ENCODE measurements at places on chromosomes 7 and 10. TPM values are rescaled to one million over a fixed set of nuclear protein-coding genes. Genes with fewer than 3 reads are reported as not detected.
A peak's percentile ranks its signal among the peaks of the same experiment; 100 is the strongest.

Gene OLAH
- 11.1 TPM for total RNA-seq

Gene PSD
- 22.7 TPM for total RNA-seq

- peak; percentile 28 for DNase-seq
These were observed 816.2 kb downstream of the NRG3 start for GRCh38 chr10:82691211-82691610.

- DNase-seq: no peak
These were observed 546.9 kb downstream of the KCNMA1 start for GRCh38 chr10:77090381-77091356.

GRCh38 chr7:117837841-117838240, 35.4 kb downstream of the CTTNBP2 start:
- no peak for DNase-seq

Gene UPK3B
- 19.1 TPM for total RNA-seq

GRCh38 chr7:137873524-137873923, 26.8 kb upstream of the DGKI start:
- DNase-seq: no peak

GRCh38 chr7:119900996-119901672, 371.8 kb upstream of the KCND2 start:
- DNase-seq: peak; percentile 48

Gene PARD3
- 49.5 TPM for total RNA-seq

Gene C10orf67
- total RNA-seq: 7.1 TPM

GRCh38 chr10:117581961-117582360, 39.4 kb downstream of the EMX2 start:
- DNase-seq: no peak

DNA sequence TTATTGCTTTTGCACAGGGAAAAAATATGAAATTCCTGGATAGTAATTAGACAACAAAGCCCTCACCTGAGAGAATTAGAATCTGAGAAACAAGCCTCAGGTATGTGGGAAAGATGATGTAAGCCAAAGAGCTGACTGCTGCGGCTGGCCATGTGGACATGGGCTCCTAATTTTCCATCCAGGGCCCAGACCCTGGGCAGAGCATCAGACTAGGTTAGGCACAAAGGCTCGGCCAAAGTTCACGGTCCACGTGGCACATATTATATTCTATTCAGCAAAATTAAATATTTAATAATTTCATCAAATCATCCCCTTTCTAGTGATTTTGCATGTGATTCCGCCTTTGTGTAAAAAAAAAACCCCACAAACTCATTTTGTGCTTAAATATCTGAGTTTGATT, 5.1 kb downstream of the CYP3A4 start:
- no peak for DNase-seq

GRCh38 chr7:73618538-73618937, 5.8 kb downstream of the MLXIPL start:
- DNase-seq: no peak

DNA sequence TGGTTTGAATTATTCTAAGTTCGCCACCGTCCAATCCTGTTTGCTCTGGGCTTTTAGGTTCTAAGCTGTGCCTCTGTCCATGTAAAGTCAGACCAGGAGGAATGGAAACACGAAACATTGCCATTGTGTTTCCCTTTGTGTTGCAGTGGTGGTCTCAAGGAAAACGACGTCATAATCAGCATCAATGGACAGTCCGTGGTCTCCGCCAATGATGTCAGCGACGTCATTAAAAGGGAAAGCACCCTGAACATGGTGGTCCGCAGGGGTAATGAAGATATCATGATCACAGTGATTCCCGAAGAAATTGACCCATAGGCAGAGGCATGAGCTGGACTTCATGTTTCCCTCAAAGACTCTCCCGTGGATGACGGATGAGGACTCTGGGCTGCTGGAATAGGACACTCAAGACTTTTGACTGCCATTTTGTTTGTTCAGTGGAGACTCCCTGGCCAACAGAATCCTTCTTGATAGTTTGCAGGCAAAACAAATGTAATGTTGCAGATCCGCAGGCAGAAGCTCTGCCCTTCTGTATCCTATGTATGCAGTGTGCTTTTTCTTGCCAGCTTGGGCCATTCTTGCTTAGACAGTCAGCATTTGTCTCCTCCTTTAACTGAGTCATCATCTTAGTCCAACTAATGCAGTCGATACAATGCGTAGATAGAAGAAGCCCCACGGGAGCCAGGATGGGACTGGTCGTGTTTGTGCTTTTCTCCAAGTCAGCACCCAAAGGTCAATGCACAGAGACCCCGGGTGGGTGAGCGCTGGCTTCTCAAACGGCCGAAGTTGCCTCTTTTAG, 46.3 kb upstream of the DMBT1 start:
- DNase-seq: no peak

Gene SPDYE6
- 5.2 TPM for total RNA-seq

DNA sequence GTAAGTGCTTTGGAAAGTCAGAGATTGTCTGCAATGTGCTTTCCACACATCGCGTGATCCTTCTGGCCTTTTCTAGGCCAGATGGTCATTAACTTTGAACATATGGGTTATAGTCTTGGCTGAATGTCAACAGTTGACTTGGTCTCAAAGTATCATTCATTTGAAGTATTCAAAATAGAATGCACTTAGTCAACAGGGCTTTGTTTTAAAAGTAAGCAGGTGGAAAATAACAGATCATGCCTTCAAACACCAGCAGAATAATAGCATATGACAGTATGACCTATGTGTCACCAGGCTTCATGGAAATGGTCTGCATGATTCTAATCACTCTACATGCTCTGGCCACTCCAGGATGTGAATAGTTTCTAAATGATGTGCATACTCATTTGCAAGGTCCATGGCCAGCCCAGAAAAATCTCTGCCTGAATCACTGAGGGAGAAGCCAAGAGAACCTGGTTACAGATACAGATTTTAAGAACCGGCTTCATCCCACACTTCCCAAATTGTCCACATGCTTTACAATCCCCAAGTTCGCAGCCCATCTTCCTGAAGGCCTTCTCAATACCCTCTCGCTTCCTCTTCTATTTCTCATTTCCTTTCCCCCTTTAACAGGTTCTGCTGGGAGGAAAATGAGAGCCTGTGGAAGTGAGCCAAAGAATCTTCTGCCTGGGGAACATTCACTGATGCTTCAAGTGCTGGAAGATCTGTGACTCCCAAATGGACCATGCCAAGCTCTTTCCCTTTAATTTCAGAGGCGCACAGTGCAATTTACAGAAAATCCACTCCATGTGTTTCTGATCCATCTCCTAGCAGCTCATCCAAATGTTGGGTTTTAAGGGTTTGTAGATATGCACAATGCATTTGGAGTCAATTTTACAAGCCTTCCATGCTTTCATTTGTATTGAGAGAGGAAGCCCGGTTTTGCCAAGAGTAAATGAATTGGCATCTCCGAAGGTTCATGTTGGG, 122.8 kb upstream of the GDF10 start:
- no peak for DNase-seq

DNA sequence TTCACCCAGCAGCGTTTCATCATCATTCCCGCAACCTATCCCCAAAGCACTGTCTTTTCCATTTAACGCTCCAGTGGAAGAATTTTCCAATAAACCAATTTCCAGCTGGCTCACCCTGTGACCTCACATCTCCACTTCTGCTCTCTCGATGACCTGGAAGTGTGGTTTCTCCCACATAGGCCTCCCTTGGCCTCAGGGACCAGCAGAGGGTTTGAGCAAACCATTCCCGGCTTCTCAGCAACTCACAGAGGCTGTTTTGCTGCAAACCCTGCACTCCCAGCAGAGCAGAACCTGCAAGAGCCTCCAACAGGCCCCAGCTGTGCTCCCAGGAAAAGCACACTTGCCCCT, 523.0 kb upstream of the FOXK1 start:
- DNase-seq: no peak

Gene ZNF467
- total RNA-seq: 3.3 TPM

DNA sequence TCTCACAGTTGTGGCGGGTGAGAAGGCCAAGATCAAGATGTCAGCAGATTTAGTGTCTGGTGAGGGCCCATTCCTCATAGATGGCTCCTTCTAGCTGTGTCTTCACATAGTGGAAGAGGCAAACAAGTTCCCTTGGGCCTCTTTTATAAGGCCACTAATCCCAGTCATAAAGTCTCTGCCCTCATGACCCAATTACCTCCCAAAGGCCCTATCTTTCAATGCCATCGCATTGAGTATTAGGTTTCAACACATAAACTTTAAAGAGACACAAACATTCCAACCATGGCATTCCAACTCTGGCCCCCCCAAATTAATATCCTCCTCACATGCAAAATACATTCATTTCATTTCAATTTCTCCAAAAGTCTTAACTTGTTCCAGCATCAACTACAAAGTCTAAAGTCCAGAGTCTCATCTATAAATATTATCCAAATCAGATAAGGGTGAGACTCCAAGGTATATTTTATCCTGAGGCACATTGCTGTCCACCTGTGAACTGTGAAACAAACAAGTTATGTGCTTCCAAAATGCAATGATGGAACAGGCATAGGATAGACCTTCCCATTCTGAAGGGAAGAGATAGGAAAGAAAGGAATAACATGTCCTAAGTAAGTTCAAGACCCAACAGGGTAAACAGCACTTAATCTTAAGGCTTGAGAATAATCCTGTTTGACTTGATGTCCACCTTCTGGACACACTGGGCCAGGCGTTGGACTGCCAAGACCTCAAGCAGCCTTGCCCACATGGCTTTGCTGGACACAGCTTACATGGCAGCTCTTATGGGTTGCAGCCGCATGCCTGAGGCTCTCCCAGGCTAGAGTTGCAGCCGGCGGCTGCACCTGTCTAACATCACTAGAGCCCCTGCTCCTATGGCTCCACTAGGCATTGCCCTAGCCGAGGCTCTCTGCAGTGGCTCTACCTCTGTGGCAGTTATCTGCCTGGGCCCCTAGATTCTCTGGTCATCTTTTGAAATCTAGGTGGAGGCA, 312.8 kb downstream of the TNS3 start:
- DNase-seq: no peak

Gene FLNC
- total RNA-seq: 14.4 TPM

Data from testis (tissue), 5 donors.